ENCODE measurements at places on chromosomes 12 and 14. TPM values are rescaled to one million over a fixed set of nuclear protein-coding genes. Genes with fewer than 3 reads are reported as not detected.
A peak's percentile ranks its signal among the peaks of the same experiment; 100 is the strongest.

Gene ANO2
- 7.4 TPM for total RNA-seq

Gene AMDHD1
- total RNA-seq, result 0.29 TPM

Gene POTEG
- total RNA-seq, result not detected

Gene LALBA
- not detected for total RNA-seq

Gene PPP1R36
- not detected for total RNA-seq

Gene HOXC4
- total RNA-seq, result 0.20 TPM

DNA sequence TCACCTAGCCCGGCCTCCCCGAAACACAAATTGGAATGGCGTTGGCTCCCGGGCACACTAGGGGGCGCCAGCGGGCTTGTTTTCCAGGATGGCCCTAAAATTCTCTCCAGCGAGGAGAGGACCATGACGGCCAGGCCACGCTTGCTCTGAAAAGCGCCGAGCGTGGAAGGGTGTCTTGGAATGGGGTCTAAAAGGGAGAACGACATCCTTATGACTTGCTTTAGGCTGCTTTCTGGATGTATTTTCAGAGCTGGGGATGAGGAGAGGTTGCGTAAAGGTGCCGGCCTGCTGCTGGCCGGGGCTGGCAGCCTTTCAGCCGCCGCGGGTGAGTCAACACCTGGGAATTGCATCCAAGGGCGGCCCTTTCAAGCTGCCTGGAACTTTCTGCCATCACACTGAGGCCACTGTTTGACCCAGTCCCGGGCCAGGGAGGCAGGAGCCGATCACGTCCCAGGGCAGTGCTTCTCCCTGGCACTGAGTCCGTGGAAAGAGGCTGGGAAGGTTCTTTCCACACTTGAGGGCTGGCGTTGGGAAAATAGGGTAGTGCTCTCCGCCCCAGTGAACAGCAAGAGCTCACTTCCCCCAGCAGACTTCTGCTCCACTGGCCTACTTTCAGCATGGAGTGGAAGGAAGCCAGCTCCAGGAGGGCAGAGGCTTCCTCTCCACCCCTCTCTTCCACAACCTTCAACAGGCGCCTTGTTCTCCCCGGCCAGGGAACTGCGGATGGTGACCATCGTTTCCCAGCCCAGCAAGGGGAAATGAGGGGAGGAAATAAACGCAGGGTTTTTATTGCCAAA, 216.2 kb downstream of the TTC8 start:
- H3K4me3 ChIP-seq, result peak overlapping the region; percentile 35
- DNase-seq, result peak; percentile 93
- H3K4me1 ChIP-seq, result no peaks in the 10 kb centered on the region
- H3K27me3 ChIP-seq, result no peaks in the 10 kb centered on the region

- H3K27ac ChIP-seq, result peak overlapping the region; percentile 44
- DNase-seq, result peak; percentile 56
- H3K27me3 ChIP-seq, result no peaks in the 10 kb centered on the region
- no peak overlapping the region for H3K4me3 ChIP-seq
These were observed 10.1 kb downstream of the XRCC3 start for GRCh38 chr14:103705118-103705503.

GRCh38 chr12:6963016-6963731, 7.3 kb downstream of the PHB2 start:
- H3K36me3 ChIP-seq, result peaks cover 30% of the 10 kb centered on the region
- no peaks in the 10 kb centered on the region for H3K27me3 ChIP-seq
- no peak overlapping the region for H3K27ac ChIP-seq
- H3K4me3 ChIP-seq, result no peak overlapping the region
- DNase-seq, result no peak

DNA sequence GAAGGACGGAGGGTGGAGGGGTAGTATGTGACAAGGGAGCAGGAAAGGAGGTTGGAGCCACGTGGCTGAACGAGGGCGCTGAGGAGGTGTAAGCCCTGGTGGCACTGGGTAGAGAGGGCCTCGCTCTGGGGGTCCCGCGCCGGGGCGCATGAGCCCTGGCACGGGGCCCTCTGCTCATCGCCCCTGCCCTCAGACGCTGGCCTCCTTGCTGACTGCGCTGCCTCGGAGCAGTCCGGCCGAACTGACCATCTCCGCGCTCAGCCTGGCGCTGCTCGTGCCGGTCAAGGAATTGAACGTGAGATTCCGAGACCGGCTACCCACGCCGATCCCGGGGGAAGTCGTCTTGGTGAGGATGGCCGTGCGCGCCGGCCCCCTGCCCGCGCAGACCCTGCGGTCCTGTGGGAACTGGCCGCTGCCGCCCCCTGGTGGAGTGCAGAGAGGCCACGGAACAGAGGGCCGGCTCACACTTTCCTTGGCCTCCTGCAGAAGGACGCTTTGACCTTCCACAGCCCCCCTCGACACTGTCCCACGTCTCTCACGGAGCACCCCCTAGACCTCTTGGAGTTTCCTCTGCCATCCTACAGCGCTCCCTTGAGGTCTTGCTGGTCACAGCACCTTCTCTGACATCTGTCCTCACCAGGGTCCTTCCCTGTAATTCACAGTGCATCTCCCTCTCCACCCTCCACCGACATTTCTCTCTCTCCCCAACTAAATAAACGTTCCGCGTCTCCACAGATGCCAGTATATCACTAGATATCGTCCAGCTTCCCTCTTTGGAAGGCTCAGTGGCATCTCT, 10.5 kb downstream of the ARHGEF25 start:
- H3K4me3 ChIP-seq, result peak overlapping the region; percentile 57
- peaks cover 7% of the 10 kb centered on the region for H3K27me3 ChIP-seq
- DNase-seq, result peak; percentile 72
- H3K27ac ChIP-seq, result no peak overlapping the region
- H3K36me3 ChIP-seq, result no peaks in the 10 kb centered on the region

DNA sequence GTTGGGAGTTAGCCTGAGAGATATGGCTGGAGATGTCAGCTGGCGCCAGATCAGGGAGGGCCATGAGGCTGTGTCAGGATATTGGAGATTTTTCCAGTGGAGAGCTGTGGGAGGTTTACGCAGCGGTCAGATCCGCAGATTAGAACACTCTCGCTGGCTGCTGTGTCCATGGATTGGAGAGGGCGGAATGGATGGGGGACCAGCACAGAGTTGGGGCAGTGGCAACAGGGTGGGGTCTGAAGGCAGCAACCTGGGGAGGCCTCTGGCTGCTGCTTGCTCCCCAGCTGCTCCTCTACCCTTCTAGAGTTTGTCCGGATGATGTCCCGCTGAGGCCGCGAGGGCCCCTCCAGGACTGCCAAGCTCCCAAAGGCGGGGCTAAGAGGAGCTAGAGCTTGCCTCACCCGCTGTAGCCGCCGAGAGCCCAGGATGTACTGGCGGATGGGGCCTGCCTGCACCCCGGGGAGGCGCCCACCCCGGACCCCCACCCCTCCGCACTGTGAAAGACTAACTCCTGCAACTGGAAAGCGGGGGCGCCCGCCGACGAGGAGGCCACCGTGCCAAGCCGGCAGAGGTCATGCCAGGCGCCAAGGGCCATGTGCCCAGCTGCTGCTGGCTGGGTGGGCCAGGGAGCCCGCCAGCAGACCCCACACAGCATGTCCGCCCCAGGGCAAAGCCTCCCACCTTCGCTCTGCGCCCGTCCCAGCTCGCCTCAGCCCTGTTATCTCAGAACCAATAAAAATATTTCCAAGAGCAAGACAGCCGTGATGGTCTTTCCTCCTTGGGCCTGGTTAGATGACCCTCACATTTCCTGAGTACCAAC, 20.2 kb upstream of the MLEC start:
- no peak overlapping the region for H3K4me3 ChIP-seq
- peaks cover 4% of the 10 kb centered on the region for H3K4me1 ChIP-seq
- DNase-seq, result no peak
- peaks cover 4% of the 10 kb centered on the region for H3K36me3 ChIP-seq

GRCh38 chr14:63960926-63961567, 108.2 kb downstream of the SYNE2 start:
- H3K27me3 ChIP-seq, result no peaks in the 10 kb centered on the region
- H3K36me3 ChIP-seq, result peaks cover 3% of the 10 kb centered on the region
- DNase-seq, result no peak
- H3K4me1 ChIP-seq, result peaks cover 4% of the 10 kb centered on the region

DNA sequence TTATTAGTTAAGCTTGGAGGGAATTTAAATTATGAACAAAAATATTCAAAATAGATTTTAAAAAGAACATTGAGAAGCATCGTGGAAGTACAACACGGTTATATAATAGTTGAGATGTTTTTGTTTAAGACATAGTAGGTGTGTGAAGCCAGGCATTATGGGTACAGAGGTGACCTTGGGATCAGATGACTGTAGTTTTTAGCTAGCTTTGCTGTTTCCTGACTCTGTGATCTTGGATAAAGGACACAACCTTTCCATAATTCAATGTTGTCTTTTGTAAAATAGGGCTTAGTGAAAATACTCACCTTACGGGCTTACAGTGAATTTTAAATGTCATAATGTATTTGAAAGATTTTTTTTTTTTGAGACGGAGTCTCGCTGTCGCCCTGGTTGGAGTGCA, 239.7 kb downstream of the SLC2A13 start:
- H3K4me3 ChIP-seq, result no peak overlapping the region
- H3K4me1 ChIP-seq, result no peaks in the 10 kb centered on the region
- no peak overlapping the region for H3K27ac ChIP-seq
- peaks cover 7% of the 10 kb centered on the region for H3K36me3 ChIP-seq

DNA sequence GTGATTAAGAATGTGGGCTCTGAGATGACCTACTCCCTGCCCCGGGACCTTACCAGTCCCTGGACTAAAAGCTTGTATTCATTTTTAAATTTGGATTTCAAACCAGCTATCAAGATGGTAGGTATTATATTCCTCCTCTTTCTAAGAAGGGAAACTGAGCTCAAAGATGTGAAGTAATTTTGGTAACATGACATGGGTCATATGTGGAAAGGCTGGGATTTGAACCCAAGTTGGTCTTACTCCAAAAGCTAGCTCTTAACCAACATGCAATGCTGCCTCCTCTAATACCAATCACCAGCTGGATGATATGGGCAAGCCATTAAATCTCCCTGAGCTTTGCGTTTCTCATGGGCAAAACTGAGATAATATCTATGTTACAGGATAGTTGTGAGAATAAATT, 166.4 kb upstream of the SLC38A2 start:
- H3K27me3 ChIP-seq, result no peaks in the 10 kb centered on the region
- no peak overlapping the region for H3K27ac ChIP-seq
- DNase-seq, result no peak
- H3K36me3 ChIP-seq, result no peaks in the 10 kb centered on the region
- H3K4me3 ChIP-seq, result no peak overlapping the region

DNA sequence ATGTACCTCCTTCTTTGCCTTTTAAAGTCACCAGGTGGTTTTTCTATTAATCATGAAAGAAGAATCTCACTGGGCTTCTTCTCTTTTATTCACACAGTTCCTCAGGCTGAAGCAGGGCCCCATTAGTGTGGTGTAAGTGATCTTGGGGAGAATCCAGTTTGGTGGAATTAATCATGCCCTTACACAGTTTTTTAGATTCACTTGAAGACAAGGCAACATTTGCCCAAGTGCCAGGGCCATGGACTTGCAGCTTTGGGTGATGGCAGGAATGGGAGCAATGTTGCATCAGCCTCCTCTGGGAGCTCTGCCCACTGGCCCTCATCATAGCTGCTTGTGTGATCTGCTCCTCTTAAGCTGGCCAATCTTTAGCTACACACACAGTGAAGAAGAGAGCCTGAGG, 33.8 kb downstream of the KCNK10 start:
- H3K36me3 ChIP-seq, result no peaks in the 10 kb centered on the region
- no peak for DNase-seq
- H3K4me1 ChIP-seq, result no peaks in the 10 kb centered on the region
- H3K27ac ChIP-seq, result no peak overlapping the region
- no peaks in the 10 kb centered on the region for H3K27me3 ChIP-seq

GRCh38 chr12:108641446-108642268, 8.0 kb upstream of the SELPLG start:
- H3K27me3 ChIP-seq, result no peaks in the 10 kb centered on the region
- no peak overlapping the region for H3K27ac ChIP-seq
- no peak overlapping the region for H3K4me3 ChIP-seq

DNA sequence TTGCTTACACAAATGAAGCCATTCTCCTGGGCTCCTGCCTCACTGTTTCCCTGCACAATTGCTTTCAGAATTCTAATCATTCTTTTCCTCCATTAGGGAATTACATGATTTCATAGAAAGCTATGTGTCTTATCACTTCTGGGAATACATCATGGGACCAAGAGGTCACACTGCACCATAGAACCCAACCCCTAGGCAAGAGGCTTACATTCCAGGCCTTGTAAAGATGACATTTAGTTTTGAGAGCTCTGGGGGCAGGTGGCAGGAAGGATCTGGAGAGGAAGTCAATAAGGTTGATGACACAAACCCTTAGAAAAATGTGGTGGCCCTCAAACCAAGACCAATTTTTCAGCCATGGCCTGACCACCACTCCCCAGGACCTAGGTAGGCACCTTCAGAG, 57.1 kb downstream of the NUAK1 start:
- peaks cover 68% of the 10 kb centered on the region for H3K4me1 ChIP-seq
- H3K27me3 ChIP-seq, result no peaks in the 10 kb centered on the region
- peaks cover 13% of the 10 kb centered on the region for H3K36me3 ChIP-seq
- H3K27ac ChIP-seq, result peak overlapping the region; percentile 81

DNA sequence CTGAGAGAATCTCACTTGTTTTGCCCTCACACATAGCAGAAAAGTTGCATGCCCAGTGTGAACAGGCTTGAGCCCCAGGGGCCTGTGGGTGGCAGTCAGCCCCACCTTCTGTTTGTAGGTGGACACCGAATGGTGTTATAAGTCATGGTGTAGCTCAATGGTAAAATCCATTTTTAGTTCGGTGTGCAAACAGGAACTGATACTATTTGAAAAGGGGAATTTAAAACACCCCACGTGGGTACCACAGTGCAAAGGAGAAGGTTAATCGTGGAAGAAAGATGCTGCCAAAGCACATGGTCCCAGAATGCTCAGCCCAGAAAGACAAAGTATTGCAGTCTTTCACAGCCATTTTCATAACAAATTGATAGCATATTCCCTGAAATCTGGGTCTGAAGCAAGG, 71.8 kb upstream of the GZMB start:
- DNase-seq, result no peak
- H3K4me3 ChIP-seq, result no peak overlapping the region

DNA sequence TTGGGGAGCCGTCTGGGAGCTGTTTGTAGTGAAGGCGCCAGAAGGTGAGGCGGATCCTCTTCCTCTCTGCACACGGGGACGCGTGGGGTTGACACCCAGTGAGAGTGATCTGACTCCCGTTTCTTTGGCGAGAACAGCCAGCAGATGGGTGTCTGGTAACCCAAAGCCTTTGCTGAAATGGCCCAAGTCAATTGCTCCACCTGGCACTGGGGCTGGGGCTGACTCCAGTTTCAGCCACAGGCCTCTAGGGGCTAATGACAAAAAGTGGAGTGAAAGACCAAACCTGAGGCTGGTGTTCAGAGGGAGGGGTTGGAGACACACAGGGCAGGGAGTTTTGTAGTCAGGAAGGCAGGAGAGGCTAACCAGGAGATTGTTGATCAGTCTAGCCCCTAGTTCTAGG, 87.0 kb downstream of the FRMD6 start:
- H3K4me1 ChIP-seq, result no peaks in the 10 kb centered on the region
- H3K27ac ChIP-seq, result no peak overlapping the region
- H3K4me3 ChIP-seq, result no peak overlapping the region
- no peaks in the 10 kb centered on the region for H3K36me3 ChIP-seq

GRCh38 chr14:56261046-56261445, 142.8 kb downstream of the PELI2 start:
- H3K4me1 ChIP-seq, result no peaks in the 10 kb centered on the region
- H3K27ac ChIP-seq, result no peak overlapping the region
- H3K27me3 ChIP-seq, result no peaks in the 10 kb centered on the region
- no peak overlapping the region for H3K4me3 ChIP-seq
